ENCODE measurements at places on chromosomes 3 and 15. TPM values are rescaled to one million over a fixed set of nuclear protein-coding genes. Genes with fewer than 3 reads are reported as not detected.

DNA sequence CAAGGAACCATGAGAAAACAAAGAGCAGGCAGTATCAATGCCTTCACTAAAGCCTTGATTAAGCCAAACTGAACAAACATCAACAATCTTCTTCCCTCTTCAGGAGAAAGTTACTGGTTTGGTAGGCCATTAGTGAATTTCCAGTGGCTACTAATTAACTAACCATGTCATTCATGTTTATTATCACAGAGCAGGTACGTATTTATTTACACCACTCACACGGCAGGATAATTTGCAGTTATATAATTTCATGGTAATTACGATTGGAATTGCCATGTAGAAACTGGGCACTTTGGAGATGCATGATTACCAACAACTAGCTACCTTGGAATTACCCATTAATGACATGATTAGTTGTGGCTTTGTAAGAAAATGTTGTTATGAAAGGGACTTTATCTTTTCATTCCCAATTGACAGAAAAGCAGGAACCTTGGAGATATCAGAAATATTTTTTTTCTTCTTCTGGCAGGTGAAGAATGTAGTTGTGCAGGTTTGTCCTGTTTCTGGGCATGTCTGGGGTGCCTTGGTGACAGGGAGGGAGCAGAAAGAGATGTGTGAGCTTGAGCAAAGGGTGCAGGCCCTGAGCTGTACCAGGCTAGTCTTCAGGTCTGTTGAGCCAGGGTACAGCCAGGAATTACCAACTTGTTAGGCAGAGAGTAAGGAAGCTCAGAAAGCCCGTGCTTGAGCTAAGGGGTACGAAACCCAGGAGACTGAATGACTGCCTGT lies 310.7 kb downstream of the RORA start:
- DNase-seq: no peak

GRCh38 chr3:124907957-124908356 lies 20.8 kb upstream of the ITGB5 start:
- no peak for DNase-seq

- DNase-seq: no peak
Observed at GRCh38 chr15:40762919-40763800, 708 bp upstream of the GCHFR start.

DNA sequence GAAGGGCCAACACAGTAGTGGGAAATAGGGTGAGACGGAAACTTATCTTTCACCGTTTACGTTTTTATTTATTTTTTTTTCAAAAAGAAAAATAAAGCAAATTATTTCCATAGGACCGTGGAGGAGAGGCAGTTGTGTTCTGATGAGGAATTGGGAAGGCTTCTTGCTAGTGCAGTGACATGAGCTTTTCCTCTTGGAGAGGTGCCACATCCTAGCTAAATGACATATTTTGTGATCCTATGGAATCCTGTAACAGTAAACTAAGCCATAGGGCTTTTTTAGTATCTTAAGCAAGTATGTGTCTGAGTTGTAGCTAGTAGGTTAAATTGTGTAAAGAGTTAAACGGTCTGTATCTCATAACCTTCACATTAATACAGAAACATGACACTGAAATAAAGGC lies 609.9 kb downstream of the RBMS3 start:
- no peak for DNase-seq

DNA sequence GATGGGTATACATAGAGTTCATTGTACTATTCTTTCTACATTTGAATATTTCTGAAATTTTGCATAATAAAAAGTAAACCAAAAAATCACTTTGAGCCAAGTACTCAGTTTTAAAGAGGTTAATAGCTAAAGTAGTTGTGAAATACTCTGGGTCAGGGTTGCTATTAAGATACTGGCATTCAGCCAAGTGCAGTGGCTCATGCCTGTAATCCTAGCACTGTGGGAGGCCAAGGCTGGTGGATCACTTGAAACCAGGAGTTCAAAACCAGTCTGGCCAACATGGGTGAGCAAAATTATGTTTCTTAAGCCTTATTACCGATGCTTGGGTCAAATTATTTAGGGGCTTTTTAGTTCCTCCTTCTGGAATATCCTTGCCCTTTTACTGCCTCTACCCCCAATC lies 122.0 kb upstream of the MELTF start:
- no peak for DNase-seq

DNA sequence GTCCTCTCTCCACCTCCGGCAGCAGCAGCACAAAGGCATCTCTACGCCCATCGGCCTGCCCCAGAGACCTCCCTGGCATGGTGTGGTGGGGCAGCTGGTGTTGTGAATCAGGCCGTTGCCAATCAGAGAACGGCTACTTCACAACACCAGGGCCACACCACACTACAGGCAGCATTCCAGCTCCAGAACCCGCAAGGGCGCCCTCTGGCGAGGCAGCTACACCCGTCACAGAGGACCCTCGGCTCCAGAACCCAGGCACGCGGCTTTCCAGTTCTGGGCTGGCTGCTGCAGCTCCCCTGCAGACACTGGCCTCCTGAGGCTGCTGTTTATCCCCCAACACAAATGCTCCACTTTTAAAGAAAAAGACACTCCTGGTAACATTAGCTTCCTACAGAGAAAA lies 127.5 kb upstream of the TOPAZ1 start:
- no peak for DNase-seq

- no peak for DNase-seq
Observed at GRCh38 chr3:52915294-52915693, 17.9 kb upstream of the STIMATE start.

SAXO2 gene
- 2.5 TPM for polyA plus RNA-seq

SAMD7 gene
- not detected for polyA plus RNA-seq

SCN11A gene
- 0.01 TPM for polyA plus RNA-seq
